Daoy (cell line): ENCODE measurements at places on chromosomes 5 and 9. TPM values are rescaled to one million over a fixed set of nuclear protein-coding genes. Genes with fewer than 3 reads are reported as not detected.

Gene POLR3G
- total RNA-seq: 20.7 and 32.6 TPM in 2 replicates

Gene PCDHGA1
- 0.18 and 0.34 TPM in 2 replicates for total RNA-seq

Gene TSSK1B
- total RNA-seq: not detected in 2 replicates

Gene IL9
- total RNA-seq: not detected in 2 replicates

Gene SUSD1
- total RNA-seq: 15.1 and 15.6 TPM in 2 replicates

Gene SNCB
- total RNA-seq: 0.11 TPM in 1 of 2 replicates, not detected in the other

Gene GFRA3
- total RNA-seq: not detected in 2 replicates

Gene CAMK4
- 20.1 and 28.1 TPM in 2 replicates for total RNA-seq

Gene SOX30
- 0.11 TPM in 1 of 2 replicates, not detected in the other for total RNA-seq

Gene TEX10
- total RNA-seq: 64.2 and 65.3 TPM in 2 replicates

Gene TAF1L
- 0.03 and 0.23 TPM in 2 replicates for total RNA-seq

Gene MZB1
- not detected in 2 replicates for total RNA-seq

Gene PRR16
- total RNA-seq: 1.3 and 3.3 TPM in 2 replicates

Gene SEMA5A
- total RNA-seq: 0.21 and 0.23 TPM in 2 replicates

Gene ANKRD18B
- total RNA-seq: 4.2 and 16.5 TPM in 2 replicates

Gene ROPN1L
- 0.40 TPM in 1 of 2 replicates, not detected in the other for total RNA-seq

Gene MEGF10
- total RNA-seq: 0.03 and 0.80 TPM in 2 replicates

Gene UGT3A1
- not detected in 2 replicates for total RNA-seq

Gene ATOX1
- 96.9 and 105 TPM in 2 replicates for total RNA-seq

Gene MEIKIN
- not detected in 2 replicates for total RNA-seq

Gene BTNL9
- 1.6 and 2.5 TPM in 2 replicates for total RNA-seq

Gene PELO
- 26.4 and 28.1 TPM in 2 replicates for total RNA-seq

Gene CCDC171
- 0.57 TPM in 2 replicates for total RNA-seq

Gene MYORG
- total RNA-seq: 0.36 and 0.86 TPM in 2 replicates

Gene CTXN3
- not detected in 2 replicates for total RNA-seq

Gene C8G
- total RNA-seq: 1.2 TPM in 1 of 2 replicates, not detected in the other

Gene OCLN
- total RNA-seq: 30.8 and 39.0 TPM in 2 replicates

Gene AGGF1
- total RNA-seq: 27.8 and 27.9 TPM in 2 replicates

Gene OBP2B
- not detected in 2 replicates for total RNA-seq

Gene GRM6
- total RNA-seq: not detected in 2 replicates

Gene AIF1L
- 3.5 and 5.2 TPM in 2 replicates for total RNA-seq

Gene BRD3OS
- total RNA-seq: 12.8 and 15.1 TPM in 2 replicates

Gene NRARP
- total RNA-seq: 3.5 and 10.0 TPM in 2 replicates

Gene ADAMTSL1
- total RNA-seq: 12.7 and 16.6 TPM in 2 replicates

Gene AFAP1L1
- total RNA-seq: 11.7 and 12.8 TPM in 2 replicates
